ENCODE measurements at places on chromosomes 11 and 22.

- no peak for DNase-seq
Observed at GRCh38 chr11:110077346-110077745, 15.8 kb upstream of the ZC3H12C start.

- no peak for DNase-seq
Observed at GRCh38 chr11:95994329-95994728, 70.4 kb upstream of the MTMR2 start.

- DNase-seq = no peak
Observed at GRCh38 chr11:126599217-126599897, 243.9 kb downstream of the ST3GAL4 start.

GRCh38 chr11:61163714-61164605 is 2.7 kb upstream of the VPS37C start:
- DNase-seq = no peak

DNA sequence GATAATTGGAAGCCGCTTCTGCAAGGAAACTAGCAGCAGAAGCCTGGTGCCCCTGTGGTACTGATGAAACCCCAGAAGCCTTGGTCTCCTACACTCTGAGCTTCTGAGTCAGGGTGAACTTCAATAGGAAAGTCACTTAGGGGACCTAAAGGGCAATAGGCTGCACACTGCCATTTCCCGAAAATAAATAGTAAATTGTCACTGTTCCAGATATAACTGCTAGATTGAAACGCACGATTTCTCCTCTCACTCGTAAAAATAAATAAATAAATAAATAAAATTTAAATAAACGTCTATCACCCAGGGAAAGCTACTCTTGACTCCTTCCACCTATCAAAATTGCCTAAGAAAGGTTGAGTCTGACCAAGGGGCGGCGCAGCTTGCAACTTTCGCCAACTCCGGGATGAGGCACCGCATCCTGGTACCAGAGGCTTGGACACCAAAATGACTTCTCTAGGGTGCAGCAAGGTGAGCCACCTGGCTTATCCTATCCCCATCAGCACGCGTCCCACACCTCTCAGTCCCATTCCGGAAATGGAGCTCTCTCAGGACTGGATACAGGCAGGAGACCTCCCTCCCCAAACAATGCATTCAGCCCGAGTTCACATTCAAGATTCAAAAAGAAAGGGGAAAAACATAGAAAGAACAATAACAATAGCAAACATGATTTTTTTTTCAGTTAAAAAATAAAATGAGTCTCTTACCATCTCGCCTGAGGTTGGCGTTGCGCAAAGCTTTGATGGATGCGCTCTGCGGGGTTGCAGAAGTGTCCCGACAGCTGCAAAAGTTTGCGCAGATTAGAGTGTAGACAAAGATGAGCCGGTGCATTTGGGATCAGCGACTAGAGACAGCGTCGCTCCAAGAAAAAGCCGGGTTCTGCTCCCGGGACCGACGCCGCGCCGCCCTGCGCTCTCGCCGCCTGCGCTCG is 583 bp downstream of the PDGFD start:
- DNase-seq = peak; percentile 46

- DNase-seq = no peak
Observed at GRCh38 chr22:29011240-29012100, 50.2 kb downstream of the C22orf31 start.

- DNase-seq = no peak
Observed at GRCh38 chr11:14193644-14194043, 165.3 kb downstream of the RRAS2 start.

GRCh38 chr11:70496591-70497535 is 98.5 kb downstream of the CTTN start:
- DNase-seq = no peak

- no peak for DNase-seq
Observed at GRCh38 chr22:47281126-47282106, 519.0 kb downstream of the TBC1D22A start.

DNA sequence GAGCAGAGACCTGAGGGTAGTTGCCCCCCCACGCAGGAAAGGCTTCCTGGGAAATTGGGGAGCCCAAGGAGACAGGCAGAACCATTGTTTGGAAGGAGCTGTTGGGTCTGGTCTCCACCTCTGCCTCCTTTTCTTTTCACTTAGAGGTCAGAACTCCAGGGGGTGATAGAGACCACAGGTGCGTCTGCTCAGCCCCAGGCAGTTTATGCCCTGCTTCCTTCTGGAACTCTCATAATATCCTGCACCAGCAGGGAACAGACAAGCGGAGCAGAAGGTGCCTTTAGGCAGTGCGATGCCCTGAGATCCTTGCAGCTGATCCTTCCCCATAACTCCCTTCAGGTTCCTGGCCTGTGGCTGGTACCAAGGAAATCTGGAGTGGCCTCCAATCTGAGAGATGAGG is 120.2 kb downstream of the NECTIN1 start:
- DNase-seq = no peak

GRCh38 chr11:77147668-77148321 is 19.7 kb downstream of the MYO7A start:
- DNase-seq = no peak

DNA sequence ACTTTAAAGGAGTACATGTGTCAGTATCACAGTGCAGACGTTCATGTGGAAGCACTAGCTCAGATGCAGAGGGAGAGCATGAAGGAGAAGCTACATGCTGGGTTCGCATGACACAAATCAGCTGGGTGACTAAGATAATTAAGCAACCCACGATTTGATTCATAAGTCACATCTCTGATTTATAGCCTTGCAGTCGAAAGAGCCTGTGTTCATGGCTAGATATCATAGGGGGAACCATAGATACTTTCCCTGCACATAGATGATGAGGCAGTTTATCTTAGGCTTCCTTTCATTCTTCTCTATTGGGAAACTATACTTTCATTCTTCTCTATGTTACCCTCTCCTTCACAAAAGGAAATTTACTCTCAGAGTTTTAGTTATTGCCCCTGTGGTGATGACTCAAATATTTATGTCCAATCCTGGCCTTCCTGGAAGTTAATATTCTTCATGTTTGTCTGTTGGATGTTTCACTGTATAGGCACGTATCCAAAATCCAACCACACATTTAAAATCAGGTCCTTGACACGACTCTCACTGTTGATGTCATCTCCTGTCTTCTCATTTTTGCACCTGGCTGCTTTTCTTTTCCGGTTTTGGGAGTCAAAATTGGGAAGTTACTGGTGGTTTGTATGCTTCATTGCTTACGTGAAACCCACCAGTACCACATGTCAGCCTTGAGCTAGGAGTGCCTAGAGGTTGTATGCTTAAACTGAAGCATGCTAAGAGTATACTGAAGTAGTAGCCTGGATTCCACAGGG is 56.3 kb upstream of the SLC5A12 start:
- no peak for DNase-seq

All from dermis blood vessel endothelial cell (primary cell).